Activated CD4-positive, alpha-beta T cell treated with anti-CD3 and anti-CD28 coated beads for 48 hours (primary cell): ENCODE measurements at places on chromosomes 4 and X.

DNA sequence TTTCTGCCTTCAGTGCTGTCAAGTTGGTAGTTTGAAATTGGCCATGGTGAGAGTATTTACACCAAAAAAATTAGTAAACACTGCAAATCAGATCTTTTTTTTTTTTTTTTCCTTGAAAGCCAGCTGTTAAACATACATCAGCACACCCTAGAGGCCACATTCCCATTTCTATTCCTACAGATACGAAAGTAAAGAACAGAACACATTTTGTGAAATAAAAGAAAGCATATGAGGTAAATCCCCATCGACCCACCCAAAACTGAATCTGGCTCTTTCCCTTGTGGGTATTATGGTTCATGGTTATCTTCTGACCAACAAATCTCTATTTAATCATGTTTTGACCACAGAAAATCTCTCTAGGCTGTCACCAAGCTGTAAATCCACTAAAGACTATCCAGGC, 41.8 kb upstream of the AP1AR start:
- no peak for DNase-seq

DNA sequence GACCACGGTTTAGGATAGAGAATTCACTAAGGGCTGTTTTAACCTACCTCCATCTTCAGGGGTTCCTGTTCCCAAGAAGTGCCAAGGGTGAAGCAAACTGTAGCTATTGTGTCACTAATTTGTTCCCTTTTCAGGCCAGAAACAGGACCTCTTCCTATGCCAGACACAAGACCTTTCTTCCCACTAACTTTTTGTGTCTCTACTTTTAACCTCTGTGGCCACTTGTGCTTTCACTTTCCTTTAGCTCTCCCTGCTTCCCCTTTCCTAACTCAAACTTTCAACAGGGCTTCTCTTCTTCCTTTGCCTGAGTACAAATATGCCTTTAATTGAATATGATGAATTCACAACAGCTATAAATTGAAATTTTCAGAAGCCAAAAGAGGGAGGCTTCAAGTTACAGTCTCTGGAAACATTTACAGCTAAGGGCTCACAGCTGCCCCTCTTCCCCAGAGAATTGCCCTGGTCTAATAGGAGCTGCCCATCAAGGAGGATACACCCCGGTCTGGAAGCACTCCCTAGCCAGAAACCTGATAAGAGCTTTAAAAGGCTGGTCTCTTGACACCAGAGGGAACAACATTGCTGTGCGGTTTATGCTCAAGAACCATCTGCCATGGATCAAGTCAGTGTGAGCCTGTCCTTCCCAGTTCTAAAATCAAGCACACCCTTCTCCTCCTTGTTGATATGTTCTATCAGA, 61.7 kb upstream of the PLS3 start:
- DNase-seq: no peak

DNA sequence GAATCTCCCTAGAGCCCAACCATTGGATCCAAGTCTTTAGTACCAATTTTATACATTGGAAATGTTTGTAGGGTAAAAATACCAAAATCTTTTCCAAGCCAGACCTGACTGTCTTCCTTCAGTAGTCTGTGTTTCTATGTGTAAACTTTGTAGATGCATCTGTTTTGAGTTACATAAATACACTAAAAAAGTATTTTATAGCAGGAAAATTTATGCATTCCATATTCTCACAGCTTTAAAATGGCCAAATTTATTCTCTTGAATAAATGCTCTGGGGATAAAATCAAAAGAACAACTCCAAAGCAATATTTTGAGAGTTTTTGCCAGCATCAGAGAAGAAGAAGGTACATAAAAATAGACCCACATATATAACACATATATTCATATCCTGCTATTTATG, 377.4 kb downstream of the PPP3CA start:
- DNase-seq: no peak

DNA sequence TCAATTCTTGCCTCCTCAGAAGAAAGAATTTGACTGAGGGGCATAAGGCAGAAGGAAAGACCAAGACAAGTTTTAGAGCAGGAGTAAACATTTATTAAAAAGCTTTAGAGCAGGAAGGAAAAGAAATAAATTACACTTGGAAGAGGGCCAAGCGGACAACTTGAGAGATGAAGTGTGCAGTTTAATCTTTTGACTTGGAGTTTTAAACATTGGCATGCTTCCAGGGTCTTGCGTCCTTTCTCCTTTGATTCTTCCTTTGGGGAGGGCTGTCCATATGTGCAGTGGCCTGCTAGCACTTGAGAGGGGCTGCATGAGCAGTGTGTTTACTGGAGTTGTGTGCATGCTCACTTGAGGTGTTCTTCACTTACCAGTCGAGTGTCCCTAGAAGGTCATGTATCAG, 275.8 kb upstream of the IL1RAPL1 start:
- no peak for DNase-seq

- DNase-seq: no peak
Measured at GRCh38 chr4:126738527-126738923, 894.2 kb upstream of the INTU start.

GRCh38 chr4:175559126-175559525, 252.9 kb downstream of the GPM6A start:
- no peak for DNase-seq
